ENCODE measurements at places on chromosomes 5 and 9.
A peak's percentile ranks its signal among the peaks of the same experiment; 100 is the strongest.

DNA sequence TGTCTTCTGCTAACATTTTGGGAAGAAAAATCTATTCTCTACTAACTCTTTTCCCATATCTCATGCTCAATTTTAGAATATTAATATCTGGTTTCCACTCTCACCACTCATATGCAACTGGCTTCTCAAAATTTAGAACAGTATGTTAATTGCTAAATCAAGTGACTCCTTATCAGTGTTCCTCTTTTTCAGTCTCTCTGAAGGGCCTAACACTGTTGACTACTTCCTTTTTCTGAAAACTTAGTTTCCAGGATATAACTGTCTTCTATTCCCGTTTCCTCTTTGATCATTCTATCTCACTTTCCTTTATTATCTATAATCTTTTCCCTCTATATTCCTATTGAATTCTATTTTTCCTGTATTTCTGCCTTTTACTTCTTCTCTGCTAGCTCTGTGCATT is 1717.2 kb upstream of the C9orf72 start:
- no peak for DNase-seq

DNA sequence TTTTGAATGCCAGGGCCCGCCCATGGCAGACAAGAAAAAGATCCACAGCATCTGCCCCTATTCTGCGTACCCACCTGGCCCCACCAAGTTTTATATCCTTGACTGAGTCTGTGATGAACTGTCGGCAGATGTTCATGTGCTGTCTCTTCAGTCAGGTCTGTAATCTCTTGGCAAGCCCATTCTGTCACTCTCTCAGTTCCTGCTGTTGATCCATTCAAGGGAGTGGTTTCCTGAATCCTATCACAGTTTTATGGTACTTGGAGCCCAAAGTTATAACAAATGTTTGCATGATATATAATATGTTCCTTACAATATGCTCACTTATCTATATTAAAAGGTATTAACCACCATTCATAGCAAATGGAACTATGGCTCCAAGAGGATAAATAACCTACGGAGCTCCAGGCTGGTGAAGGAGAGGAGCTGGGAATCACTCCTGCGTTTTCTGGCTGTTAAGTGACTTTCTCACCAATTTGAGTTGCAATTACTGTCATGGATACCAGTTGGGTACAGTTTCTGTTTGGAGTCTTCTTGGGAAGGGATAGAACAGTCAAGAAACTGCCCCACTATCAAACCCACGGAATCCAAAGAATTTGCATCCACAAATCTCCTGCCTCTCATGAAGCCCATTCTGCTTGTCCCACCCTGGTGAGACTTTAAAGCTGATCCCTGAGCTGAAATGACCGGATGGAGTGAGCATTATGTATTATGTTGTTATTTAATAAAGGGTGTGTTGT is 103.4 kb upstream of the SPRY4 start:
- no peak for DNase-seq

DNA sequence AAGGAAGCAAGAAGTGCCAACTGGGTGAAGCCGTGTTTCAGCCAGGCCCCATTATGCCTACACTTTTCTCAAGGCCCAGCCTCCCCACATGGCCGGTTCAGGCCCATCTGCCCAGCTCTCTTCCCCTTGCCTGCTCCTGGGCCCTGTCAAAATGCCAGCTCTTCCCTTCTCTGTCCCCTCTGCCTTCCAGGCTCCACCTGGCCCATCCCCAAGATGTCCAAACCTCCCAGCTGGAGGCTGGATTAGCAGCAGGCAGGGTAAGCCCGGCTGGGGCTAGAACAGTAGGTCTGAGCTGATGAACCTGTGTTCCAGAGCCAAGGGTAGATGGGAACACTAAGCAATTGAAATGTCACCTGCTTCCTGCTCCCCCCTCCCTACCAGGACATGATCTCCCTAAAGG is 64.1 kb upstream of the HSPA9 start:
- DNase-seq, result no peak

DNA sequence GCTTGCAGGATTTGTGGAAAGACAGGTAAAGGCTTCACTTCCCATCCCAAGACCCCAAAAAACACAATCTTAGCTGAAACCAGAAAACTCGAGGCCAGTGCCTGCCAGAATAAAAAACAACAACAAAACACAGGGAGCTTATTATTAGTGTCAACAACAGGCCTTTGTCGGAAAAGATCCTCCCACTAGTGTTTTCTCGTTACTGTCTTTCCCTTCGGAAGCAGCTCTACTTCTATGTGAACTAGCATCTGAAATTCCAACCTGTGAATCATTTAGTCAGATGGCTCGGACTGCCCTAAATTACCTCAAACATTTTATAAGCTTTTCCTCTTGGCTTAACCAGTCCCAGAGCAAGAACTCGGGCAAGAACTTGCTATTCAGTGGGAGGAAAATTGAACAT is 122.2 kb upstream of the GNA14 start:
- peak; percentile 35 for DNase-seq

DNA sequence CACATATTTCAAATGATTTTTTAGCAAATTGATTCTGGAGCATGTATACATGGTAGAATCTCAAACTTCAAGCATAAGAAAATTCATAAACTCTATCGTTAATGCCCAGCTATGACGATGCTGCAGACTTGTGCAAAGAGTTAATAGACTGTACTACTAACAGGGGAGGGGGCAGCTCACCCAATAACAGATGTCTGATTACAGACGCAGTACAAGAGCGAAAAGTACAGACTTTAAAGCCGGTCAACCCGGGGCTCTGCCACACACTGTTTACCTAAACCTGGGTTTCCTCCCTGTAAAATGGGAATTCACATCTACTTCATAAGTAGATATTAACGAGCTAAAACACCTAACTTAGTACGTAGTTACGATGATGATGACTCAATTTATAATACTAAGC is 651 bp downstream of the TRIM23 start:
- no peak for DNase-seq

All from hippocampal formation (tissue), 2 donors.